Gastrocnemius medialis (tissue), 4 donors: ENCODE measurements at places on chromosomes 4 and X. TPM values are rescaled to one million over a fixed set of nuclear protein-coding genes. Genes with fewer than 3 reads are reported as not detected.

- DNase-seq: no peak
These were observed 1043.6 kb downstream of the CCSER1 start for GRCh38 chr4:91170768-91171167.

DNA sequence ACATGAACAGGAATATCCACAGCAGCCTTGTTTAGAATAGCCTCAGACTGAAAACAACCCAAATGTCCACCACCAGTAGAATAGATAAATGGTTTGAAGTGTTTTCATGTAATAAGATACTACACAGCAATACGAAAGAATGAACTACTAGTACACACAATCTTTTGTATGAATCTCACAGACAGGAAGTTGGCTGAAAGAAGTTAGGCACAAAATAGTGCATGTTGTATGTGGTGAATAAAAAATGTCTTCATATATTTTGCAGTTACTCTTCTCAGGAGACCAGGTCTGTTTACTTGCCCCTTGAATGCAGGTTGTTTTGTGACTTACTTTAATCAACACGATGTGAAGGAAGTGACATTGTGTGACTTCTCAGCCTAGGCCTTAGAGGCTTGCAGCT, 75.9 kb upstream of the LEF1 start:
- DNase-seq: no peak

The FGG gene
- 44.3 TPM for total RNA-seq

The DSPP gene
- not detected for total RNA-seq

GRCh38 chr4:111649308-111649707, 495.9 kb upstream of the FAM241A start:
- no peak for DNase-seq

GRCh38 chr4:105992641-105993305, 97.5 kb downstream of the NPNT start:
- no peak for DNase-seq

DNA sequence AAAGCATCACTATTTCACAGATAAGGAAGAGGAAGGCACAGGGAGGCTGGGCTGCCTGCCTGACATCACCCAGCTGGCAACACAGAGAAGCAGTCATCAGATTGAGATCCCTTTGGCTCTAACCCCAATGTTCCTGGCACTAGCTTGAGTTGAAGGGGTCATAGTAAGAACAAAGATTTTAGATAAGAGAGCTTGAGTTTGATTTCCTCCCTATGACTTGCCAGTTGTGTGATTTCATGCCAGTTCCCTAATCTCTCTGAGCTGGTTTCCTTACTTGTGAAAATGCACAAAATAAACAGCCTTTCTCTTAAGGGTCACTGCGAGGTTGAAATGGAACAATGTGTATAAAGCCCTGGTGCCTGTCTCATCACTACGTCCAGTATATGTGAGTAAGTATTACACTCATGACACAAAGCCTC, 475.4 kb upstream of the HS3ST1 start:
- DNase-seq: no peak

DNA sequence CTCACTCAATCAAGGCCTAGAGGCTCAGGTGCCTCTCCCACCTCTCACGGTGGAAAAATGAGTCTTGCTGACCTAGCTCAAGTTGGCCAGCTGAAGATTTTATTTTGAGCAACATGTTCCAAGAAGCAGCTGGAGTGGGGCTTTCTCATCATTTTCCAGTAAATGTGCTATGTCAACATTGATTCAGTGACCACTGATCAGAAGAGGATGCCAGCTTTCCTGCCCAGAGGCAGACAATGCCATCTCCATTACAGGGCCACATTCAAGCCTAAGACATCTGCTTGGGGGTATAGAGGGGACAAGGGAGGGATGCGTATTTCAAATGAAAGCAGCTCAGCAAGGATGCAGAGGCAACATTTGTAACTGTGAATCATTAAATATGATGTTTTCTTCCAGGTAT, 3.0 kb downstream of the MEPE start:
- DNase-seq: no peak

The PDE6B gene
- total RNA-seq: not detected

- DNase-seq: no peak
These were observed 109.6 kb upstream of the GIMD1 start for GRCh38 chr4:106478152-106478551.

The BTC gene
- total RNA-seq: 0.10 TPM

DNA sequence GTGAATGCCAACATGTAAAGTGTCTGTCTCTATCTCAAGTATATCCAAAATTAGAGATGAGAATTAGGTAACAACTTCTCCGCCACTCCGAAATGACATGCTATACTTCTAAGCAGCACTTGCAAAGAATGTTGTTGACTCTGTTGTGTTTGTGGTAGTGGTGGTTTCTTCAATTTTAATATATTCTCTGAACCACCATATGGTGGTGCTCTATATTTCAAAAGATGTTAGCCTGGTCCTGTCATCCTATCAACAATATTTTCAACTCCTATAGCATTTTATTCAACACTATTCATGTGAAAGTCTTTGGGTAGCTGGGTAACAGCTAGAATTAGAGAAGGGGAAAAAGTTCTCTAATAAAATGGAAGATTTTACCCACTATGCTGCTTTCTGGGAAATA, 1622.8 kb upstream of the IGFBP7 start:
- no peak for DNase-seq

- DNase-seq: no peak
These were observed 43.3 kb upstream of the SLC39A8 start for GRCh38 chr4:102388611-102389010.

GRCh38 chr4:102493794-102494193, 7.4 kb upstream of the NFKB1 start:
- no peak for DNase-seq

The IL1RAPL2 gene
- not detected for total RNA-seq

GRCh38 chr4:79864500-79865200, 208.4 kb downstream of the ANTXR2 start:
- DNase-seq: no peak

- no peak for DNase-seq
These were observed 71.4 kb downstream of the INTS6L start for GRCh38 chrX:135591871-135592270.

The AMTN gene
- not detected for total RNA-seq

The PABPC5 gene
- total RNA-seq: 0.34 TPM

DNA sequence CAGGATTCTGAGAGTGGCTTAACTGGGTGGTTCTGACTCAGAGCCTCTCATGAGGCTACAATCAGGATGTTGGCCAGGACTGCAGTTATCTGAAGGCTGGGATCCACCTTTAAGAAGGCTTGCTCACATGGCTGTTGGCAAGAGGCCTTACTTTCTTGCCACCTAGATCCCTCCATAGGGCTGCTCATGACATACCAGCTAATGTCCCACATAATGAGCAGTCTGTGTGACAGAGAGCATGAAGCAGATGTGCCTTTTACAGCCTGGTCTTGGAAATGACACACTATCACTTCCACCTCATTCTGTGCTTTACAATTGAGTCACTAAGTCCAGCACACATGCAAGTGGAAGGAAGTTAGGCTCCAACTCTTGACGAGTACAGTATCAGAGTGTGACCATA, 4.3 kb upstream of the RBM3 start:
- no peak for DNase-seq

The GABRE gene
- total RNA-seq: 1.4 TPM

The DIPK2B gene
- 12.8 TPM for total RNA-seq

DNA sequence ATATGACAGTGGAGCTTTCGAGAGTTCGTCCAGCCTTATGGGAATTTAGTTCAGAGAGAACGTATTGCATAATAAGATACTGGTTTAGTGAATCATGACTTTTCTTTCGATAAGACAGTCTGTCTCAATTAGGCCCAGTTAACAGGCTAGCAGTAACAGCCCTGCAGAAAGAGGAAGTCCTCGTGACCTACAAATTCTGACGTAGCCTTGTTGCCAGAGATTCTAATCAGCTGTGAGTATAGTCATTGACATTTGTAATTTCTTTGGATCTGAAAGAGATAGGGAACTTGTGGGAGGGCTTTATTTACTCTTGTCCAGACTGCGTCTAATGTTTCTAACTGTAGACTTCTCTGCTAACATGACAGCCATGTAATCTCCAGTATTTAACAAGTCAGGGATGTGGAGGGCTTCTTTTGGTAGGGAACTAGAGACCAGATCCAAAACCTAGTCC, 15.8 kb downstream of the ART3 start:
- peak; percentile 20 for DNase-seq

The SYNPO2 gene
- 998 TPM for total RNA-seq

- no peak for DNase-seq
These were observed 15.7 kb downstream of the SH2D1A start for GRCh38 chrX:124362072-124362471.

DNA sequence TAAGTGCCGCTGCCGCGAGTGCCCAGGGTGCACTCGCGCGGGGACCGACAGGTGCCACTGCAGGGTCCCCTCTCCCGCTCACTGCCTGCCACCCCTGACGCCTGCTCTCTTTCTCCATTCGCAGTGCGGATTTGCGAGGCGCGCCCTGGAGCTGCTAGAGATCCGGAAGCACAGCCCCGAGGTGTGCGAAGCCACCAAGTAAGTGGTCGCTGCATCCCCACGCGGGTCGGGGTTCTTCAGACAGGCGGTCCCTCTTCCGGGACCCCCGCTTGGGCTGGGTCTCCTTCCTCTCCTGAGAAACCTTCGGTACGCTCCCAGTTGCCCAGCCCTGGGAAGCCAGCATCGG, 547 bp downstream of the GUCY1A1 start:
- peak; percentile 12 for DNase-seq

- DNase-seq: peak; percentile 14
These were observed 7.3 kb upstream of the OPN1LW start for GRCh38 chrX:154136627-154137161.

DNA sequence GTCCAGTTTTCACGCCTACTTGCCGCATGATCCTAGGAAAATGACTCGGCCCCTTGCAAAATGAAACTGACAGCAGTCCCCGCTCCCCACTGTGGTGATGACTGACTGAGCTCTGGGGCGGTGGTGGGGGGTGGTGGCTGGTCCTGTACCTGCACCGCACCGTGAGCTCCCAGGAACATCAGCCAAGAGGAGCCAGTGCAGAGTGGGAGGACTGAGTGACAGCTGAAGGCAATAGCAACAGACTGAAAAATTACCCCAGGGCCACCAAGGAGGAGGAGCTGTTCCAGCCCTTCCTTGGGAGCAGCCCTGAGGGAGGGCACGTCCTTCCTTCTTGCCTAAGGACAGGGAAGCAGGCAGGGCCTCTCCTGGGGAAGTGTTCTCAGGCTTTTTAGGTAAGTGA, 2.4 kb upstream of the C4orf50 start:
- DNase-seq: no peak

- peak; percentile 41 for DNase-seq
These were observed 139.4 kb upstream of the SCML1 start for GRCh38 chrX:17597836-17598439.

- DNase-seq: no peak
These were observed 105.1 kb upstream of the MXRA5 start for GRCh38 chrX:3451571-3451970.

The RPL9 gene
- 3,063 TPM for total RNA-seq
